Calu3 (cell line): ENCODE measurements at places on chromosomes 16 and 17.

- DNase-seq: no peak
Observed at GRCh38 chr16:73527187-73527586, 479.3 kb upstream of the ZFHX3 start.

- DNase-seq: no peak
Observed at GRCh38 chr16:81547194-81547938, 102.8 kb downstream of the CMIP start.

DNA sequence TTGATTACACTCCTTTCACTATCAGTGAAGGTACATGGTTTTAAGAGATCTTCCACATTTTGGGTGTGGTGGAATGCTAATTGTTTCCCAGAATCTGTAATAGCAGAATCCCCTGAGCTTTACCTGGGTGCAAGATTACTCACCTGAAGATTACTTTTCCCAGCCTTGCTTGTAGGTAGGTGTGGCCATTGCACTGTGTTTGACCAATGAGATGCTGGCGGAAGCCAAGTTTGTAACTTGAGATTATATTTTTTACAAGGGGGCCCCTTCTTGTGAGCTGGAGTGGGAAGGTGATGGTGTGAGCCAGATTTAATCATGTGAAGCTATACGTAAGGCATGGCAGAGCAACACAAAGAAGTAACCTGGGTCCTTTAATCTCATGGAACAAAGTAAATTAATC lies 294.3 kb downstream of the TOX3 start:
- no peak for DNase-seq

DNA sequence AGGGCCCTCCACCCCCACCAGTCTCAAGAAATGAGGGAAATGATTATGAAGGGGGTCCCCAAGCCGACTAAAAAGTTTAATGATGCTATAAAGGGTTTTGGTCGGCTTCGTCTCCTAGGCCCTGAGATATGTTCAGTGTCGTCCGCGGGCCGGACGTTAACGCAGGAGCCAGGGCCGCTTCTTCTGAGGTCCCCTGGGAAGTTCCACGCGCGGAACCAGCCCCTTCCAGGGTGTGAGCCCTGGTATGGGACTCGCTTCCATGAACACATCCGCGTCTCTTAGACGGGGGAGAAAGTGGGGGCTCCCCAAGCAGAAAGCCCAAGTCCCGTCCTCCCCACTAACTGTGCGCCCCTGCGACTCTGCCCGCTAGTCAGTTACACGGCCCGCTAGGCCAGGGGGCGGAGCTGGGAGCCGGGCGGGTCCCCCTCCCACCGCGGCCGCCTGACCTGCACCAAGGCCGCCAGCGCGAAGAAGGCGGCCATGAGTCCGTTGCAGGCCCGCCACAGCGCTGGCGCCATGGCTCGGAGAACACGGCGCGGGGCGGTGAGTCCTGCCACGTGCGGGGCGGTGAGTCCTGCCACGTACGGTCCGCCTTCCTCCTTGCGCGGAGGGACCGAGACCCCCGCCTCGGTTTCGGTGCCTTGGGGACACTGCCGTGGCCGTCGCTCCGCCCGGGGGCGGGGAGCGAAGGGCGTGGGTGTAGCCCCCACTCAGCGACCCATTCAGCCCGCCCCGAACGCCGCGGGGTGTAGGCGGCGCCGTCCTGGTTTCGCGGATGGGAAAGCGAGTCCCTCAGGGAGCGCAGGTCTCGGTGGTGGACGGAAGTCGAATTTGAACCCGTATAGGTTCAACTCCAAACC lies at the start of gene TMEM220:
Gene TMEM220, minus strand, starts transcription at position 690 of the 860 bp plus-strand sequence. Its CDS starts 172 bp downstream, at position 518.
- no peak for DNase-seq

- DNase-seq: no peak
Observed at GRCh38 chr17:1398931-1399678, 917 bp downstream of the YWHAE start.

- DNase-seq: no peak
Observed at GRCh38 chr16:80191928-80192327, 348.9 kb upstream of the DYNLRB2 start.

DNA sequence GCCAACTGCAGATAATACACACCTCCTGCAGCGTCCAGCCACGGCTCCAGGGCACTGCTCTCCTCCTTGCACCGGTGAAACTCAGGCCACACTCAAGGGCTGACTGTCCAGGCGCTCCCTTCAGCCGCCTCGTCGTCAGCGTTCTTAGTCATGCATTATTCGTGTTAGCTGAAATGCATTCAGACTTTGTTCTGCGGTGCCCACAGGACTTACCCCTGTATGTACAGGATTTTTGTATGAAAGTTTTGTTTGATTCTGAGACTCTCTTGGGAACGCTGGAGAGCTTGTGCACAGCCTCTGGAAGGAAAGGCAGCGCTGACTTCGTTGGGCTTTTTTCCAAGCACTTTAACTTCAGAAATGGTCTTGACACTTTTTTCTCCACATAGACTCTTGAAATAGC lies 22.1 kb downstream of the CIBAR2 start:
- no peak for DNase-seq

DNA sequence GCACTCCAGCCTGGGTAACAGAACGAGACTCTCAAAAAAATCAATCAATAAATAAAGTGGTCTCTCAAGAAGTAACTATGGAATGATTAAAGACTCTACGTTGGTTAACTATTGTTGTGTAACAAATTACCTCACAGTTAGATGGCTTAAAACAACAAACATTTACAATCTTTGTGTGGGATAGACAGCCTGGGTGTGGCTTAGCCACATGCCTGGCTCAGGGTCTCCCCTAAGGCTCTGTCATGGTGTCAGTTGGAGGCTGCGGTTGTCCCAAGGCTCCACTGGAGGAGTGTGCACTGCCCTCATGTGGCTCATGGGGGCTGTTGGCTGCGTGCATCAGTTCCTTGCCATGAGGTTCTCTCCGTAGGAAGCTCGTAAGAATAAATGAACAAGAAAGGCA lies 294.5 kb downstream of the SNX29 start:
- peak; percentile 53 for DNase-seq

- no peak for DNase-seq
Observed at GRCh38 chr17:36544044-36544306, 744 bp upstream of the GGNBP2 start.

GRCh38 chr17:43416998-43417890 lies 18.5 kb downstream of the ARL4D start:
- peak; percentile 27 for DNase-seq

DNA sequence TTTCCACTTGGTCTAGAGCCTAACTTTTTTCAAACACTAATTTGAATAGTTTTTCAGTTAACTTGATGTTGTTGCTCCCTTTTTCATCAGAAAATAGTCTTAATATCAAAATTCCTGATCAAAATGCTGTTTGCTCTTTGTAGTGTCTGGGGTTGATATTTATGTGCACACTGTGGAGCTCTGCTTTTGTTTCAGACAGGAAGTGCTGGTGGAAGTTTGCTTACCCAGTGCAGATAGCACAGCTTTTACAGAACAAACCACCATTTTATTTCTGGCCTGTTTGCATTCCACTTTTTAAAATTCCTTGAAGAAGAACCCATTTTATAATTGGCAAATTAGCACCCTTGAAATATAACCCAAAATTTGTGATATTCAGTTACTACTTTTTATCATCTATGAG lies 125.4 kb downstream of the MRTFB start:
- DNase-seq: no peak

GRCh38 chr16:4586291-4586690 lies 28.4 kb downstream of the UBALD1 start:
- DNase-seq: no peak

DNA sequence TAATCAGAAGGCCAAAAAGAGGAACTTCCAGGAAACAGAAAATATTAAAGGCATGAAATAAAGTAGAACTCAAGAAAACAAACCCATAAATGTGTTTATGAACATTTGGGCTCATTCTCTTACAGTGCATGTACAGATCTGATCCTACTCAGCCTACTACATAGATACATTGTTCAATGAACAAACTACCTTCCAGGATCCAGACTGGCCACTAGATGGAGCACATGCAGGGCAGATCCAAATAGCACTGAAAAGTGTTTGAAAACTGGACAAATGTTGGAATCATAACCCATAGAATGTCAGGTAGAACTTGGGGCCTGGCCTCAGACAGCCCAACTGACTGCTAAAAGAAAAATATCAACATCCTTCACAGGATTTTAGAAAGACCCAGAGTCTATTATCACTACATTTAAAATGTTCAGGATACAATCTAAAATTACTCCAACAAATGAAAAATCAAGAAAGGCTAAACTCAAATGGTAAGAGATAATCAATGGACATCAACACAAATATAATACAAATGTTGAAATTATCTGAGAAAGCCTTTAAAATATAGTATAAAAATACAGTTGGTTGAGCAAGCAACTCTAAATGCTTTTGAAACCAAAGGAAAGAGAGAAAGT lies 122.4 kb upstream of the NUDT7 start:
- peak; percentile 61 for DNase-seq

DNA sequence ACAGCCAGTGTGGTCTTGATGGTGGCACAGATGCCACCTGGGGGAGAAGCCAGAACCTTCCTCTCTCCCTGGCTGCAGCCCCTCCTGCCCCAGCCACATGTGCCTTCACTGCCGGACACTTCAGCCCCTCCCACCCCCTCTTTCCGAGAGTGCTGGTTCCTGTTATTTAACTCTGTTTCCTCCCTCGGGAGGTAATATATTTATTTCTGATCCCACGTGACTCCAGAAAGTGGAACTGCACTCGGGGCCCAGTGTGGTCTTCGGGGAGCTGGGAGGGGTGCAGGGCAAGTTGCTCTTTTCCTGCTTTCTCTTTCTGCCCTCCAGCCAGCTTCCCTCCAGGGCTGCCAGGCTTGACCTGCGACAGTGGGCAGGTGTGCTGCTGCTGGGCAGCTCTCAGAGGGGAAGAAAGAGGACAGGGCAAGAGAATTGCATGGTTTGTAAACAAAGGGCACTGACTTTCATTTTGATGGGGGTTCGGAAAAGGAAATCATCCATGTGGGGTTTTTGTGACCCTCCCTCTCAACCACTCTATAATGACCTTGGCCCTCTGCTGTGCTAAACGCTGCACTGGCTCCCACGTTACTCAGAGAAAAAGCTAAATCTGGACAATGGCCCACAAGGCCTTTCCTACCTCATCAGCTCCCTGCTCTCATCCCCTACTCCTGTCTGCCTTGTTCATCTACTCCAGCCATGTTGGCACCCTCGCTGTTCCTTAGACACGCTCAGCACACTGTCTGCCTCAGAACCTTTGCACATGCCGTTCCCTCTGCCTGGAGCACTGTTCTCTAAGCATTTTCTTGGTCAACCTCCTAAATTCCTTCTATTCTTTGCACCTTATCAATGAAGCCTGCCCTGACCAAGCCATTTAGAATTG lies 8.2 kb upstream of the CIITA start:
- DNase-seq: no peak

GRCh38 chr17:5678171-5678570 lies 93.9 kb upstream of the NLRP1 start:
- DNase-seq: no peak

DNA sequence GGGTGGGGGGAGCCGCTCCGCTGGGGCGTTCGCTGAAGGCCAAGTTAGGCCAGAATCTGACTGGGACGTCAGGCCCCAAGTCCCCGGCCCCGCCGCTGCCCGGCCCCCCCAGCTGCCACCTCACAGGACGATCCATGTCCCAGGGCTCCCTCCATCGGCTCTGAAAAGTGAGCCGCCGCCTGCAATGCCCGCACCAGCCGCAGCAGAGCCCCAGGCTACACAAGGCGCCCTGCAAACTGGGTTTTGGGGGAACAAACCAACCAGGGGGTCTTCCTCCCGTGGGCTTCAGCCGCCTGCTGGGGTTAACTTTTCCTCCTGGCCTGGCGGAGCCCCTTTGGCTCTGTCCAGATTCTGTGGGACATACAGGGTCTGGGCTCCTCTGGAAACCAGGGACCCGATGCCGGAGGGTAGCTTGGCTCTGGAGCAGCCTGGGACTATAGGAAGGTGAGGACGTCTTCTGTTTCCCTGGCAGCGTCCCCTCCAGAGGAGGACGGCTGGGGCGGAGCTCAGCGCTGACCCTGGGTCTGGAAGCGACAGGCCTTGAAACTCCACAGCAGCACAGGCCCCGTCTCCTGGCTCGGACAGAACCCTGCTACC lies 835 bp downstream of the NME4 start:
- DNase-seq: peak; percentile 78

DNA sequence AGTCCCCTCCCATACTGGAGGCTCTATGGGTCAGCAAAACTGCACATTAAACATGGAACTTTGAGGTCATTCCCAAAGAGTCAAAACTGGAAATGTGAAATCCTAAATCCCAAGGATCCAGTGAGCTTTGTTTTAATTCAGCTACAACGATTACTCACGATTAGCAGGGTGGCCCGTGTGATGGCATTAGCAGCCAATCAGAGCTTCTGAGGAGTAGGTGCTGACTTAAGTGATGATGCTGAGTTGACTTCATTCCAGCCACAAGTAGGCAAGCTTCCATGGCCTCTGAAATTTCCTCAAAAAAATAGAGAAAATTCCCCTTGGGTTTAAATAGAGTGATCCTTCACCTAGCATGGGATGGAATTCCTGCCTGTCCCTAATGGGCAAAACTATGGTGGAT lies 28.1 kb upstream of the BEAN1 start:
- no peak for DNase-seq

DNA sequence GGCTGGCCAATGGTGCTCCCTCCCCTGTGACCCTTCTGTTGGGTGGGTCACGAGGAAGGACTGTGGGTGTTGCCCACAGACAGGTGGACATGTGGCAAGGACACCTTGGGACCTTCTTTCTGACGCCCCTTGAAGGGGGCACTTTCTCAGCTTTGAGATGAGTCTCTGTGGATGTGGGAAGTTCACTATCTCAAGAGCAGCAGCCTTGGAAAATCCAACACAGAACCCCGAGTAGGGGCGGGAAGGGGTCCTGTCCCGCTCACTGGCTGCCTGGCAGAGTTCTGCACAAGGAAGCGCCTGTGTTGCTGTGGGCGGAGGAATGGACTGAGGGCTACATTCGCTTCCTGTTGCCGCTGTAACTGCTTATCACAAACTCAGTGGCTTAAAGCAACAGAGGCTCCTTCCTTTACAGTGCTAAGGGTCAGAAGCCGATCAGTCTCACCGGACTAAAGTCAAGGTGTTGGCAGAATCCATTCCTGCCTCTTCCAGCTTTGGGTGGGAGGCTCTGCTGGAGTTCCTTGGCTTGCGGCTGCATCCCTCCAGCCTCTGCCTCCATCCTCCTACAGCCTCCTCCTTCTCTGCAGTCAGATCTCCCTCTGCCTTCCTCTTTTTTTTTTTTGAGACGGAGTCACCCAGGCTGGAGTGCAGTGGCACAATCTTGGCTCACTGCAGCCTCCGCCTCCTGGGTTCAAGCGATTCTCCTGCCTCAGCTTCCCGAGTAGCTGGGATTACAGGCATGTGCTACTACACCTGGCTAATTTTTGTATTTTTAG lies 305.2 kb downstream of the SEC14L1 start:
- peak; percentile 66 for DNase-seq

- no peak for DNase-seq
Observed at GRCh38 chr16:82133798-82134197, 36.2 kb downstream of the MPHOSPH6 start.
